ENCODE measurements at places on chromosomes 5 and 9.
A peak's percentile ranks its signal among the peaks of the same experiment; 100 is the strongest.

DNA sequence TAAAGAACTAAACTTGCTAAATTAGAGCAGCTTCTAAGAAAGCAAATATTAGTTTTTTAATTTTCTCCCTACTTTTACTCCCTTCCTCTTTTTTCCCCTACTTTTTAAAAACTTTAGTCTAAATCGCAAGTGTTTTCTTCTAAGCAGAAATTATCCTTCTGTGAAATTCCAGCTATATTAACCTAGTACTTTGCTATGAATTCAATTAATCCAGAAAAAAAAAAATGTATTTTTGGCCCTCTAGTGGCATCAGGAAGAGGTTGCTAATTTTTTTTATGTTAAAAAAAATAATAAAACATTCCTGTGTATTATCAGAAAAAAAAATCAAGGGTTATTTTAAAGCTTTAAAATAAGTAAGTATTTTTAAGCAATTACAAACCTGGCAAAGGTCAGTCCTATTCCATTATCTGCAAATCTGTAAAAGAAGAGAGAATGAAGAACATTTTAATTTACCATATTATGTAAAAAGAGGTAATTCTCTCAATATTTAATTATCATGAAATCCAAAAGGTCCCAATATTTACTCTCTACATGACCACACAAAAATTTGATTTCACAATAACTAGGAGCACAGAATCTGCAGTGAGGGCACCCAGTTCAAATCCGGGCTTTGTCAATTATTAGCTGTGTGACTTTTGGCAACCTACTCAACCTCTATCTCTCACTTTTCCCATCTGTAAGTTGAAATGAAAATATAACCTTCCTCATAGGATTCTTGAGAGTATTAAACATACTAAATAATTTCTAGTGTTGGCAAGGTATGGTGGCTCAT lies 52.0 kb downstream of the CEMIP2 start:
- DNase-seq, result no peak

GRCh38 chr5:128408622-128409021 lies 129.4 kb downstream of the FBN2 start:
- DNase-seq, result no peak

- DNase-seq, result no peak
Observed at GRCh38 chr9:134721344-134721743, 79.7 kb downstream of the COL5A1 start.

DNA sequence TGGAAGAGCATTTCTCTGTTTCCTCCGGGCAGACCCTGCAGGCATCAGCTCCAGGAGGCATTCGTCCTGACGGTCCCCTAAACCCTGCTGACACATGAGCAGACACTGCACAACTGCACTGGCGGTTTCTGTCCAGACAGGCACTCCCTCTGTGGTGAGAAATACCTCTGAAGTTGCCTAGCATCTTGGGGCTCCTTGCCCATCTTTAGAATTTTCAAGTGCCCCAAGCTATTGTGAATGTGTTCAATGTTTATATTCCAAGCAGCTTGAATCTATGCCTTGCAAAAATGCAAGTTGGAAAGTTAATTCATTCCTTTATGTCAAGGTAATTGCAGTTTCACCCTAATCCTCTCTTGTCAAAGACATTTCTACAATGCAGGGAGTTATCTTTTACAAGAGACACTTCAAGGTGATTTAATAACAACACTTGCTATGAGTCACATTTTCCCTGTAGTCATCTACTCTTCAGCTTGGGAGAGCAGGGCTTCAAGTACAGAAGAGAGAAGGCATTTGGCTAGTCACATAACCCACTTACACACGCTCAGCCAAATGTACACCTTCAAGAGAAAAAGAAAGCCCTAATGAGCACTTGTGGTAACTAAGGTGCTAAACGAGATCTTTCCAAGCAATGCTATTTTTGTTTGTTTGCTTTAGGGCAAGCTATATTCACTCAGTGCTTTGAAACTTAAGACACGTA lies 302.5 kb downstream of the MLLT3 start:
- peak; percentile 46 for DNase-seq

GRCh38 chr9:128913995-128914772 lies 6.6 kb upstream of the PHYHD1 start:
- peak; percentile 32 for DNase-seq

- no peak for DNase-seq
Observed at GRCh38 chr5:64622991-64623390, 67.3 kb upstream of the SHISAL2B start.

GRCh38 chr5:159657298-159657697 lies 259.0 kb upstream of the ADRA1B start:
- DNase-seq, result no peak

GRCh38 chr9:94212531-94212930 lies 46.6 kb upstream of the ZNF169 start:
- no peak for DNase-seq

DNA sequence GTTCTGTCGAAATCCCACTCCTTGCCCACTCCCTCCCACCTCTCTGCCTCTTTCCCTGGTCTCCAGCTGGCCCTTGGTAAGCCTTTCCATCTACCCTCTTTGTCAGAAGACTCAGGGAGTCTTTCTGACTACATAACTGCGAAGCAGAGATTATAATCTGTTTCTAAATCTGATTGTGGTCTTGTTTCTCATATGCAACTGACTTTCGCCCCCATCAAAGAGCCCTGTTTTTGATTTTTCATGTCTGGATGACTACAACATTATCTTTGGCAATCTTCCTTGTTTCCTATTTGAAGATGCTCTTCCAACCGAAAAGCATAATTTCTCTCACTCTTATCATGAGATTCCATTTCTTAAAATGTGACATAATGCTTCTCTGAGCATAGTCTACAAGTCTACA lies 218.2 kb upstream of the ADAMTSL1 start:
- no peak for DNase-seq

DNA sequence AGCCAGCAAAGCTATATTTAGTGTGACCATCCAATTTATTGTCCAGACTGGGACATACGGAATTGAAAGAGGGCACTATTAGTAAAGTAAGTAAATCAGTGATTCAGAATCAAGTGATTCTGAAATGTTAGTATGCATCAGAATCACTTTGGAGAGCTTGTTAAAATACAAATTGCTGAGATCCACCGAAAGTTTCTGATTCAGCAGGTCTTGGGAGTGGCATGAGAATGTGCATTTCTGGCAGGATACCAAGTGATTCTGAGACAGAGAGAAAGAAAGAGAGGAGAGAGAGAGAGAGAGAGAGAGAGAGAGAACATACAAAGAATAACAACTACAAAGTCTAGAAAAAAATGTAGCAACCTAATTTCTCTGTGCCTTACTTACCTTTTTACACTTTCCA lies 65.4 kb upstream of the ASTN2 start:
- no peak for DNase-seq

GRCh38 chr9:104118916-104119315 lies 24.8 kb downstream of the SMC2 start:
- DNase-seq, result no peak

DNA sequence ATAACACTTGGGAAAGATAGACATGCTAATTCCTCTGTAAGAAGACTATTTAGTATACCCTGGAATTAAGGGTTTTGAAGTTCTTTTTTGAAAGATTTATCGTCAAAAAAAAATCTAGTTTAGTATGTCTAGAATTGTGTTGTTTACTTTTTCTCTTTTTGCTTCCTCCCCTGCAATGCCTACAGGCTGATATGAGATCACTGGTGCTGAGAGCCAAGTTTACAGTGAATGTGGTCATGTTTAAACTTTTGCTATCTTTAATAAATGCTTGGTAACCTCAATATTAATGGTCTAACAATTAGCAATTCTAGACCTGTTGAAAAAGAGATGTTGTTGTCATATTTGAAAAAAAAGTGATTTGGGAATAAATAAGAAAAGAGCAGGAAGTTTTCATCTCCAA lies 86.1 kb downstream of the CWC27 start:
- DNase-seq, result no peak

GRCh38 chr9:117233016-117233415 lies 181.8 kb downstream of the ASTN2 start:
- no peak for DNase-seq

DNA sequence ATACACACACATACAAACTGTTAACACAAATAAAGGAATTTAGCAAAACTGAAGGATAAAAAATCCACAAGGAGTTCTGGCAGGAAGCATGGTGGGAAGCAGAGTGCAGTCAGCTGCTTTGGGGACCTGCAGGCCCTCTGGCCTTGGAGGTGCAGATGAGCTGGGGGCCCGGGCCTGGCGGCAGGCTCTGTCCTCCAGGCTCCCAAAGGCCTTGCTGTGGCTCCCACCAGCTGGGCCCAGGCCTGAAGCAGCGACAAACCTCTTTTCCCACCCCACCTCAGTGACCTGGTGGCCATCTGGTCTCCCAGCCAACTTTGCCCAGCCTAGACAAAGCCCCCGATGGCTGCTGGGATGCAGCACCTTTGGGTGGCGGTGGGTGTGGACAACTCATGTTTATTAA lies 67.8 kb downstream of the GLRA1 start:
- DNase-seq, result no peak

- no peak for DNase-seq
Observed at GRCh38 chr9:113492343-113493202, 29.0 kb downstream of the RGS3 start.

GRCh38 chr5:6905423-6905822 lies 192.2 kb downstream of the TENT4A start:
- DNase-seq, result no peak

- DNase-seq, result no peak
Observed at GRCh38 chr5:91052977-91053740, 330.0 kb downstream of the ARRDC3 start.

GRCh38 chr5:22593592-22593991 lies 259.6 kb downstream of the CDH12 start:
- no peak for DNase-seq

Measured in activated CD4-positive, alpha-beta T cell treated with anti-CD3 and anti-CD28 coated beads for 48 hours (primary cell).